ENCODE measurements at places on chromosomes 16 and 17.

DNA sequence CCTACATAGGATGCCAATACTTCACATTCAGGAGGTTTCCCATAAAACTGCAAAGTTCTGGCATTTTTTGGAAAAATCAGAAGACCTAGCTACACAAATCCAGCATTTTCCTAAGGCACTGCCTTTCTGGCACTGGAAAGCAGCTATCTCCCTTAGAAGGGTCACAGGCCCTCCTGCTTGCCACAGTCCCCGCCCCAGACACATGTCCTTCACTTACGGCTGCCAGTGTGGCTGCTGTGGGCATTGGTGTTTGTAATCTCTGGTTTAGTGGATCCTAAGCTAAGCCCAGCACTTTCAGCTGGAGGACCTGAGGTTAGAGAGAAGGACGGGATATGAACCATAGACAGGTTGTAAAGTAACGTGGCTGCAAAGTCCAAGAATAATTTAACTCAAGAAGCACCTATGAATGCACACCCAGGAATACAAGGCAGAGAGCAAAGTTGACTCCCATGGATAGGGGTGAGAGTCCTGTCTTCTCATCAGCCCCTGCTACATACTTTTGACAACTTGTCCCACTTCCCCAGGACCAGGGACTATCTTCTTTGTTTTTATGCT lies 100.0 kb downstream of the XYLT1 start:
- DNase-seq, result no peak

DNA sequence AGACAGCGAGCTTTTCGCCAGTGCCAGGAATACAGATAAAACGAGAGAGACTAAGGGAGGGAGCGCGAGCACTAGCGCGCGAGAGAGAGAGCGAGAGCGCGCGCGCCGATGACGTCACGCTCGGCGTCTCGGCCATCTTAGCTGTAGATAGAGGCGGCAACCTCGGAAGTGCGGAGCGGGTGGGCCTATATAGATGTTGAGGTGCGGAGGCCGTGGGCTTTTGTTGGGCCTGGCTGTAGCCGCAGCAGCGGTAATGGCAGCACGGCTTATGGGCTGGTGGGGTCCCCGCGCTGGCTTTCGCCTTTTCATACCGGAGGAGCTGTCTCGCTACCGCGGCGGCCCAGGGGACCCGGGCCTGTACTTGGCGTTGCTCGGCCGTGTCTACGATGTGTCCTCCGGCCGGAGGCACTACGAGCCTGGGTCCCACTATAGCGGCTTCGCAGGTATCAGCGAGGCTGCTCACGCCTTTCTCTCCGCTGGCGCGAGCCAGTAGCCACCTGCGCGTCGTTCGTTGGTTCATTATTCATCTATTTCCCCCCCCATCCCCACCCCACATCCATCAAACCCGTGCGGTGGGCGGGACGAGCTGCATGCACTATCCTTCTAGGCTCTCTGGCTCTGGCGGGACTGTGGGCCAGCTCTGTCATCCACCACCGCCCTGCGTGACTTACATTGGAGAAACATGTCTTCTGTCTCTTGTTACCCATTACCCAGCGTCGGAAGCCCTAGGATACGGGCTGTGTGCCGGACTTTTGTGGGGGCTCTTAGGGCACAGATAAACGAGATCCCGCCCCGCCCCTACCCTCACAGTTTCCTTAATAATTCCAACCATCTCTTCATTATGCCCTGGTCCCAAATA lies 795 bp downstream of the CYB5D2 start:
- peak; percentile 91 for DNase-seq

- DNase-seq, result no peak
These were observed 11.2 kb downstream of the CHD9NB start for GRCh38 chr16:53041320-53042051.

- no peak for DNase-seq
These were observed 888 bp downstream of the PIGW start for GRCh38 chr17:36535669-36536081.

DNA sequence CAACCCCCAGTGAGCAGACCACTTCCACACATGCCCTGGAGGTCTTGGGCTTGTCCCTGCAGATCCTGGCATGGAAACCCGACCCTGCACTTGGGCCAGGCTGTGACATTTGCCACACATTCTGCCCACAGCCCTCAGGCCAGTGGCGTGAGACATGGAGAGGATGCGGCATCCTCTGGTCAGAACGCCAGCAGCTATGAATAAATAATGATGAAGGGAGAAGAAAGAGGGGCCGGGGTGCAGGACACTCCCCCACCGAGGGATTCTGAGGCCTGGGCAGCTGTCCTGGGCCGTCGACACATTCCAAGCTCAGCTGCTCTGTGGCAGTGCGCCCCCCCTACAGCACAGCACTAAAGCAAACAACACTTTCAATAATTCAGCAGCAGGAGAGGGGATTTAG lies 148.8 kb downstream of the ENGASE start:
- no peak for DNase-seq

DNA sequence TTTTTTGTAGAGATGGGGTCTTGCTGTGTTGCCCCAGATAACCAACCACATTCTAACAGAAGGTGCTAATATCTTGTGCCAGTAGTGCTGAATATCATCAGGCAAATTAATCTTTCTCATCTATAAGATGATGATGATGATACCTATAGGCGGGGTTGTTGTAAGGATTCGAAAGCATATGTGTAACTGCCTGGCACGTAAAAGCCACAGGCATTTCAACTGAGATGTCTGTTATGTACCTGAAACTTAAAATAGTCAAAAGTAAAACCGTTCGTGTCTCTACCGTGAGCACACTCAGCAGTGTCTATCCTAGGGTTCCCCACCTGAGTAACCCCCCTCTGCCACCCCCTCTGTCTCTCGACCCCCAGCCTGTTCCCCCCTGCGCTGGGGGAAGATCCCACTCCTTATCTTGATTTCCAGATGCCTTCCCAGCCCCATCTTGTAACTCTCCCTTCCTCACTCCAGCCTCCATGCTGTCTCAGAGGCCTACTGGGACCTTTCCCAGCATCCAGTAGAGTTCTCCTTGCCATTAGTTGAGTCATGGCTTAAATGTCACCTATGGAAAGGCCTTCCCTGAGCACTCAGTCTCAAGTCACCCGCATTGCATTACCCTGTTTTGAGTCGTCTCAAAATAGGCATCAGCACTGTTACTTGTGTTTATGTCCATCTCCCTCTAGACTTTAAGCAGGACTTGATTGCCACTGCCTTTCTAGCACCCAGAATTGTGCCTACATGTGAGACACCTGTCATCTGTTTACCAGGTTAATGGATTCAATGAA lies 34.1 kb downstream of the CDRT15 start:
- no peak for DNase-seq

GRCh38 chr16:19167710-19168370 lies at the start of gene SYT17:
Gene SYT17 (plus strand): TSS chr16:19168240. CDS start chr16:19168647, 407 bp downstream.
- no peak for DNase-seq

- DNase-seq, result no peak
These were observed 234.7 kb upstream of the MAF start for GRCh38 chr16:79835194-79835593.

GRCh38 chr16:76665571-76666275 lies 388.5 kb downstream of the CNTNAP4 start:
- no peak for DNase-seq

DNA sequence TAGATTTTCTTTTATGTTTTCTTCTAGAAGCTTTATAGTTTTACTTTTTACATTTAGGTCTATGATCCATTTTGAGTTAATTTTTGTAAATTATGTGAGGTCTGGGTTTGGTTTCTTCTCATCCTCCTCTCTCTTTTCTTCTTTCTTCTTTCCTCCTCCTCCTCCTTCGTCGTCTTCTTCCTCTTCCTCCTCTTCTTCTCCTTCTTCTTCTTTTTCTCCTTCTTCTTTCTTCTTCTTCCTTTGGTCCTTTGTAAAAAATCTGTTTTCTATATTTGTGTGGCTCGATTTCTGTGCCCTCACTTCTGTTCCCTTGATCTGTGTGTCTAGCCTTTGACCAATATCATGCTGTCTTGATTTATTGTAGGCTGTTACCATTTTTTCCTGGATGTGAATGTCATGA lies 5.0 kb upstream of the SLC25A35 start:
- DNase-seq, result no peak

DNA sequence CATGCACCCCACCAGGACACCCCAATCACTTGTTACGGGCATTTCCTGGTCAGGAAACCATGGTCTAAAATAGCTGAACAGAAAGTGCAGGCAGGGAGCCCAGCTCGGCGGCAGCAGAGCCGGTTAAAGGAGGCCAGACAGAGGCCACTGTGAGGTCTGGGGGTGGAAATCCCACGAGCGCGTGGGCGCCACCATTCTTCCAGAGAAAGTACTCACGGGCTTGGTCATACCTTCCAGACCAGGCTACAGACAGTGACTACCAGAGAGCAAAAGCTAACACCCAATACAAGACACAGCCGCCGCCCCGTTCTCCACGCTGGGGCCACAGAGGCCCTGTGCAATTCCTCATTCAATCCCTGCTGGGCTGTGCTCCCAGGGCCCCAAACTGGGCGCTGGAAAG lies 11.9 kb downstream of the CEP131 start:
- DNase-seq, result no peak

DNA sequence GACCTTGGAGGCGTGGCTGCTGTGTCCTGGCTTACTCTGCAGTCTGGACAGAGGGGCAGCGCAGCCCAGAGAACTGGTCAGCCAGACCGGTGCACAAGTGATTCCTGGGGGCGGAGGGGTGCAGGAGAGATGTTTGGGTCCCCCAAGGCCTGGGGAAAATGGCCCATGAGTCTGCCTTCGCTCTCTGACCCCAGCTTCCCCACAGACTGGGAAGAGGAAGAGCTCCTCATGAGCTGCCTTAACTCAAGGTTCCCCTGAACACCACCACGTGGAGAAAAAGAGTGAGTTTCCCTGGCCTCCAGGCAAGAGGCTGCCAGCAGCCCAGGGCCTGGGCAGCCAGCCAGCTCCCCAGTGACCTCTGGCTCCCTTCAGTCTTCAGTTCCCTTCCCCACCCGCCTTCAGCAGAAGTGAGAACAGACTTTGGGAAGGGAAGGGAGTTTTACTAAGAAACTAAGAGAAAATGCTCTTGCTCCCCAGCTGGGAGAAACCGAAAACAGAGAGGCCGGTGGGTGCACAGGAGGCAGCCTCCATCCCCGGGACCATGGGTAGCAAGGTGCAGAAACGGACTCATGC lies 2.0 kb upstream of the C17orf99 start:
- no peak for DNase-seq

- DNase-seq, result no peak
These were observed 9.2 kb upstream of the CCNF start for GRCh38 chr16:2420035-2420434.

DNA sequence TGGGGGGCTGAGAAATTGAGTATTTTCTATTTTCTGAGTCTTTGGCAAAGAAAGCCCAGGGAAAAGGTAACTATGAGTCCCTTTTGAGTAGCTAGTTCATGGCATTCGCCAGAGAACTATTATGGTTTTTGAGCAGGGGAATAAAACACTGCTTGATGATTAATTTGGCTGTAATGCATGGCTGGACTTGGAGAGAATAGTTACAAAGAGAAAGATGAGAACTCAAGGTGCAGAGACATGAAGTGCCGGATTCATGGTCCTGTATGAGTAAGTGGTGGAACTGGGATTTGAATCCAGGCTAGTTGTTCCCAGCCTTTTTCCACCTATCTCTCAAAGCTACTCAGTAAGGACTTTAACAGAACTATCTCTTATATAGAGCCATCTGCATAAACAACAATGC lies 266.6 kb downstream of the CA10 start:
- no peak for DNase-seq

GRCh38 chr17:71032746-71033273 lies 863.5 kb downstream of the KCNJ2 start:
- no peak for DNase-seq

GRCh38 chr16:50146479-50147435 lies 6.3 kb upstream of the TENT4B start:
- no peak for DNase-seq

DNA sequence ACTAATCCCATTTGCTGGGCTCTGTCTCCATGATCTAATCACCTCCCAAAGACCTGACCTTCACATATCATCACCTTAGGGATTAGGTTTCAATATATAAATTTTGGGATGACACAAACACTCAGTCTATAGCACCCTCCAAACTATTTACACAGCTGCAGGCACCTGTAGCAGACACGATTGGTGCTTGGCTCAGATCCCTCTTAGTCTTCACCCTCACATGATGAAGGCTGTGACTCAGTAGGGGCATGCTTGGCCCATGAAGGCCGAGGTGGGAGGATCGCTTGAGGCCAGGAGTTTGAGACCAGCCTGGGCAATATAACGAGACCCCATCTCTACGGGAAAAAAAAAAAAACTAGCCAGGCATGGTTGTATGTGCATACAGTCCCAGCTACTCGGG lies 73.5 kb downstream of the HS3ST2 start:
- no peak for DNase-seq

GRCh38 chr16:3023415-3023668 lies 400 bp downstream of the HCFC1R1 start:
- peak; percentile 39 for DNase-seq

DNA sequence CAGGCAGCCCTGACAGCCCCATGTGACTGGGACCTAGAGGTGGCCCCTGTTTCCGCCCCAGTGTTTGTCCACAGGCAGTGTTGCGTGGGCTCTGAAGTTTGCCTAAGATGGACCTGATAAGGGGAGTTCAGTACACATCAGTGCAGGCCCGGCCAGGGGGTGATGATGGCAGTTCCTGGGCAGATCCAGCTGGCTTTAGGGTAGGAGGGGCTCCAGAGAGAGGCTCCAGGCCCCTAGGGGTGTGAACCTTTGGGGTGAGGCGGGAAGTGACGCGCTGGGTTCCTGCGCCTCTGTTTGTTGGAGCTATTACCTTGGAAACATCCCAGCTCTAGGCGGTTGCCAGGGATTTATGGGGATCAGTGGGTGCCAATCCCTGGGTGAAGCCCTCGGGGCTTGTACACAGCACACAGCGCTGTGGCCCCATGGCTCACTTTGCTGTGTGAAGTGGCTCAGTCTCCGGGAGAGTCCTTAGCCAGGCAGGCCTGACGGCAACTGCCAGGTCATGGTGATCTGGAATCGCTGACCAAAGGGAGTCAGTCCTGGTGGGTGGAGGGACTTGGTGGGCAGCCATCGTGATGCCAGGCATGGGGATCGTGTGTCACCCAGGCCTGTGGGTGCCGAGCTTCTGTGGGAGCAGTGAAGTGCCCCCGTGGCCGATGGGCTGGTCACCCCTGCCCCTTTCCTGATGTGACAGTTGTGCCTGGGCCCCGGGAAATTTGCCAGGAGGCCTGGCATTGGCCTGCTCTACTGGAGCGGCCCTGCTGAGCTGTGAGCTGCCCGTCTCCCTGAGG lies 146.1 kb downstream of the SEC14L1 start:
- no peak for DNase-seq

DNA sequence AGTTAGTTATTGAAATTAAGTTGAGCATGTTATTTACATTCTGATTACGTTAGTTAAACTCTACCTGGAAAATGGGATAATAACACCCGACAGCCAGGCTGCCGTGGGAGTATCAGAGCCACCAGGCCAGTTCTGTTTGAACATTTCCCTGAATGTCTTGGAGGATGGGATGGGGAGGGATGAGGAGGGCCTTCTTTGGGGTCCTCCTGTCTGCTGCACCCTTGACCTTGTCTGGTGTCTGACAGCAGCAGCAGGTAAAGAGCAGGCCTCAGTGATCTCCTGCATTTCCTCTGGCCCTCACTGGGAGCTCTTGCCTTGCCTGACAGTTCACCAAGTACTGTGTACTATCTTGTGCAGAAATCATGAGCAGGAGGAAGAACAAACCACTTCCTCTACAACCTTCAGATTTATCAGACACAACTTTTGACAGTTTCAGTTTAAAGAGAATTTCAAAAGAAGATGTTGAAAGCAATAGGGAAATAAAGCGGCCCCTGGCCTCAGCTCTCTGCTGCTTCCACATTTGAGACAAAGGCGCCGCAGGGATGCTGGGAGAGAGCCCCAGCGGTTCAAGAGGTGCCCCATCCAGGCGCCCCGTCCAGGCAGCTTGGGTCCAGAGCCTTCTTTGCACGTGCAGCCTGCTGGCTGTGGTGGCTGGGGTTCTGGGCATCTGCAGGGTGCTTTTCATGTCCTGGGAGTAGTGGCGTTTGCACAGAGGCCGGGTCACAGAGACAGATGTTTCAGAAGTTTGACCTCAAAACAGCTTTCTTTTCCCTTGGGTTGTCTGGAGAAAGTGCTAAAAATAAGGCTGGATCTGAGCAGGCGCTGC lies 25.3 kb downstream of the CMIP start:
- DNase-seq, result peak; percentile 22

Data from CD8-positive, alpha-beta memory T cell (primary cell).